ENCODE measurements at places on chromosomes 3 and 15.

- no peak for DNase-seq
These were observed 26.5 kb downstream of the NEO1 start for GRCh38 chr15:73078722-73079121.

GRCh38 chr3:4522947-4523346 lies 29.8 kb downstream of the ITPR1 start:
- DNase-seq = no peak

- no peak for DNase-seq
These were observed 4.0 kb downstream of the IMP3 start for GRCh38 chr15:75636026-75636425.

- DNase-seq = no peak
These were observed 530.8 kb downstream of the SOX2 start for GRCh38 chr3:182242489-182242942.

GRCh38 chr3:189890496-189890895 lies 230.2 kb downstream of the P3H2 start:
- no peak for DNase-seq

DNA sequence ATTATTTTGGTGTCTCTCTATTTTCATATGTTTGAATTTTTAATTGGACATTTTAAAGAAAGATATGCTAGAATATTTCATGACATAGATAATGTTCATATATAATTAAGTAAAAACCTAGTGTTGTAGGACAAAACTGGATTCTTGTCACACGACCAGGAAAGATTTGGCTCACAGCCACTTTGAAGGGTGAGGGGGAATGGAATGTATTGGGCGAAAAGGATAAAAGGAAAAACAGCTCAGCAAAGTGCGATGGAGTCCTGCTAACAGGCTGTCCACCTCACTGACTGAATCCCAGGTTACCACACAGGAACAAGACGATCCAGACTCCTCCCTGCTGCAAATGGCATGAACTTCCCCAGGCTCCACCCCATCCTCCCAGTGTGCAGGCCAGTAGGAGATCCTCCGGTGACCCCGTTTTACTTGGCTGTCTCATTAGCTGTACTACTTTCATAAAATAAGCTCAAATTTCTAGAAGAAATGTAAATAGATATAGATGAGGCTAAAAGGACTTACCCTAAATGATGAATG lies 186.2 kb downstream of the CD47 start:
- no peak for DNase-seq

- DNase-seq = no peak
These were observed 1.9 kb upstream of the SLC41A3 start for GRCh38 chr3:126085841-126086240.

GRCh38 chr3:186254676-186255650 lies 107.1 kb downstream of the DGKG start:
- DNase-seq = no peak

Measured in heart right ventricle (tissue), 16 donors.